ENCODE measurements at places on chromosomes 3 and 15. TPM values are rescaled to one million over a fixed set of nuclear protein-coding genes. Genes with fewer than 3 reads are reported as not detected.

GREM1 gene
- 0.09 TPM for total RNA-seq

TGM5 gene
- not detected for total RNA-seq

OR5H14 gene
- total RNA-seq, result not detected

ALS2CL gene
- total RNA-seq, result 11.4 TPM

LMOD3 gene
- 0.11 TPM for total RNA-seq

- H3K4me1 ChIP-seq, result peaks cover 16% of the 10 kb centered on the region
- DNase-seq, result no peak
- no peaks in the 10 kb centered on the region for H3K27me3 ChIP-seq
- H3K36me3 ChIP-seq, result no peaks in the 10 kb centered on the region
- no peak overlapping the region for H3K27ac ChIP-seq
Measured at GRCh38 chr3:12974334-12974733, 98.9 kb downstream of the IQSEC1 start.

- H3K4me1 ChIP-seq, result no peaks in the 10 kb centered on the region
- no peaks in the 10 kb centered on the region for H3K36me3 ChIP-seq
- no peak overlapping the region for H3K4me3 ChIP-seq
- DNase-seq, result no peak
- no peak overlapping the region for H3K27ac ChIP-seq
Measured at GRCh38 chr15:25176991-25177954, 222.5 kb downstream of the SNRPN start.

- no peak overlapping the region for H3K27ac ChIP-seq
- no peaks in the 10 kb centered on the region for H3K36me3 ChIP-seq
- DNase-seq, result no peak
- H3K4me1 ChIP-seq, result no peaks in the 10 kb centered on the region
- H3K27me3 ChIP-seq, result no peaks in the 10 kb centered on the region
Measured at GRCh38 chr3:29072611-29073010, 208.3 kb upstream of the RBMS3 start.

DNA sequence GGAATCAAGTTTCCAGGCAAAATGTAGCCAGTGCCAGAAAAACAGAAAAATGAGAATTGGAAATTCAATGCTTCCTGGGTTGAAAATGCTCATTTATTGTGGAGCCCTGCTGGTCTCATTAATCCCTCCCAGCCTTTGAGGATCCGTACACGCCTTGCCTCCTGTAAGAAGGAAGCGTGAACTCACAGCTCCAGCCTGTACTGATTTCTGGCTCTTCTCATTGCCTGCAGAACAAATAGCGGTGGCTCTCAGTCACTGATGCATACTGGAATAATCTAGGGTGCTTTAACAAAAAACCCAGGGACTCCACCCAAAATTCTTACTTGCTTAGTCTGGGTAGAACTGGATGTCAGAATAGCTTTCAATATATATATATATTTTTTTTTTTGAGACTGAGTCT is 29.3 kb upstream of the SLC24A5 start:
- H3K27ac ChIP-seq, result no peak overlapping the region
- H3K4me1 ChIP-seq, result no peaks in the 10 kb centered on the region
- DNase-seq, result no peak

- no peaks in the 10 kb centered on the region for H3K36me3 ChIP-seq
- DNase-seq, result peak; percentile 40
- no peak overlapping the region for H3K4me3 ChIP-seq
- peaks cover 20% of the 10 kb centered on the region for H3K27me3 ChIP-seq
- H3K4me1 ChIP-seq, result peaks cover 5% of the 10 kb centered on the region
- no peak overlapping the region for H3K27ac ChIP-seq
Measured at GRCh38 chr3:58633157-58633865, 33.3 kb downstream of the FAM3D start.

GRCh38 chr3:6825524-6825923 is 35.4 kb upstream of the GRM7 start:
- no peak overlapping the region for H3K27ac ChIP-seq
- H3K4me3 ChIP-seq, result no peak overlapping the region
- no peaks in the 10 kb centered on the region for H3K4me1 ChIP-seq
- no peaks in the 10 kb centered on the region for H3K36me3 ChIP-seq

GRCh38 chr15:80773792-80774352 is 5.3 kb upstream of the CEMIP start:
- H3K27ac ChIP-seq, result no peak overlapping the region
- no peaks in the 10 kb centered on the region for H3K36me3 ChIP-seq
- DNase-seq, result no peak
- H3K4me3 ChIP-seq, result no peak overlapping the region
- no peaks in the 10 kb centered on the region for H3K4me1 ChIP-seq

DNA sequence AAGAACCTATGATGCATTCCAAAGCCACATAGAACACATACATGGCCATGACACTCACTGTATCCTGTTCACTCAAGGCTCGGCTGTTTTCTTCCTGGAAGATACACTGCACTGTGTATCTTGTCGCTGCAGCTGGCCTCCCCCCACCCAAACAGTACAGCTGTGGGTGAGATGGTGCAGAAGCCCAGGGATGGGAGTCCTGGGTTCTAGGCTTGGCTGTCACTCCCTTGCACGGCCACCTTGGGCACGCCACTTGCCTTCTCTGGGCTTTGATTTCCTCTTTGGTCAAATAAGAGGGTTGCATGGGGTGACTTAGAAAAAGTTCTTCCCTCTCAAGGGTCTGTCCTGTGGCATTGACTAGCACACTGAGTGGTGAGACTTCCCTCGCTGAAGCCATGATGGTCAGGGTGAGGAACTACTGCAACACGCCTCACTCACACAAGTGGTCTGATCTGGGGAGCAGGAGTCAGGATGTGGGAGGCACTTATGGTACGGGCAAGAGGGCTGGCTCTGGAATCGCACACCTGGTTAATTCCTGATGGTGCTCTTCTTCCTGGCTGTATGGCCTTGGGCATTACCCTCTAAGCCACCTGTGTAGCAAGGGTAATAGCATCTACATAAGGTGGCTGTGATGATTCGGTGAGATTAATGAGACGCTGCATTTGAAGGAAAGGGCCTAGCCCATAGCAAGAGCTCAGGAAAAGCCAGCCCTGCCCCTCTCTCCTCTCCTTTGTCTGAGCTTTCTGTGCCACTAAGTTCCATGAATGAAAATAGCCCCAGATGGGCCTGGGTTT is 44.0 kb downstream of the ANP32A start:
- peaks cover 20% of the 10 kb centered on the region for H3K36me3 ChIP-seq
- H3K4me3 ChIP-seq, result no peak overlapping the region

DNA sequence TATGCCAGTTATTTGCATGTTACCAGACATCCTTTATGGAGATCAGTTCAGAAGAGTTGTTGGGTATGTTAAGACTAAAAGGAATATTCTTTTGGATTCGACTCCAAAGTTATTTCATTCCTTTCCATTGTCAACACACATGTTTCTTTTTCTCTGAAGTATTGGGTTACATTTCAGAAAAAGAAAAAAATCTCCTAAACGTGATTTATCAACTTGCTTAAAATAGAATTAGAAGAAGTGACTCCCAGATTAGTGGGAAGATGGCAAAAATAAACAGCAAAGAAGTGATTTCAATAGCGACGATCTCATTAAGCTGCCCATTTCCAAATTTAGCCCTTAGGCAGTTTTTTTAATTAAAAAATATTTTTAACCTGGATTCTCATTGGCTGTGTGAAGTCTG is 85.4 kb downstream of the TIGIT start:
- no peak overlapping the region for H3K4me3 ChIP-seq
- DNase-seq, result no peak
- no peaks in the 10 kb centered on the region for H3K27me3 ChIP-seq
- peaks cover 20% of the 10 kb centered on the region for H3K4me1 ChIP-seq
- H3K27ac ChIP-seq, result no peak overlapping the region
- H3K36me3 ChIP-seq, result peaks cover 6% of the 10 kb centered on the region

DNA sequence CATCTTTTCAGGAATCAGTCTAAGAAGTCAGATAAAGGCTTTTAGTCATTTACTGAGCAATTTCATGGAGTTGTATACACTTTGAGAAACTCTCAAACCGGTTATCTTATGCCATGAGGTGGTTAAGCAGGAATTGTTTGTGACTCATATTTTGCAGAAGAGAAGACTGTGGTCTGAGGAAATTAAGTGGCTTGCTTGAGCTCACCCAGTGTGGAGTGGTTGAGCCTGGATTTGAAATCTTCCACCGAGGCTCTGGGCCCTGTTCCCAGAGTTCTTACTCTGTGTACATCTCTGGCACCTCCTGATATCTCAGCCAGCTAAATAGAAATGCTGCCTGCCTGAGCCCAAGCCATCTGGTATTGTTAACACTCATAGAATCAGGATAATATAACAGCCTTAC is 37.8 kb upstream of the BCL6 start:
- H3K4me3 ChIP-seq, result no peak overlapping the region
- H3K27ac ChIP-seq, result no peak overlapping the region
- no peaks in the 10 kb centered on the region for H3K27me3 ChIP-seq
- no peaks in the 10 kb centered on the region for H3K36me3 ChIP-seq
- no peak for DNase-seq
- no peaks in the 10 kb centered on the region for H3K4me1 ChIP-seq

DNA sequence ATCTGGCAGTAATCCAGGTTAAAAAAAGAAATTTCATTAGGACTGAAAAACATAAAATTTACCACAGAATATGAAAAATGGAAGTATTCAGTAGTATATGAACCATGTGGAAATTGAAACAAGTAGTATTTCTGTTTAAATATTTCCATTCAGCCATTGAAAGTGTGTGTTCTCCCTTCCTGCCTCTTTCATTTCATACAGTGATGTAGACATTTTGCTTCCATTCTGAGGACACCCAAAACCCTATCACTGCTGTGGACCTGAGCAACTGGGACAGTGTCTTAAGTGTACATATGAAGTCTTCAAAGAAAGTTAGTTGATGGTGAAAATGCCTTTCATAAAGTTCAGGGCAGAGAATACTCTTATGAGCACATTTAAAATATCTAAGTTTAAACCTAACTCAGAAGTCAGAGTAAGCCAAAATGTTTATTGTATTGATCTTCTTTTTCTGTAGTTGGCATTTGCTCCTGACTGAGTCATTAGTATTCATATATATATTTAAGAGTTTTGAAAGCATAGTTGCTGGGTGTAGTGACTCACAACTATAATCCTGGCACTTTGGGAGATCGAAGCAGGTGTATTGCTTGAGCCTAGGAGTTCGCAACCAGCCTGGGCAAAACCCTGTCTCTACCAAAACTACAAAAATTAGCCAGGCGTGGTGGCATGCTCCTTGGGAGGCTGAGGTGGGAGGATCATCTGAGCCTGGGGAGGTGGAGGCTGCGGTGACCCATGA is 198.8 kb downstream of the KLHL25 start:
- H3K4me3 ChIP-seq, result no peak overlapping the region
- no peaks in the 10 kb centered on the region for H3K36me3 ChIP-seq
- no peak overlapping the region for H3K27ac ChIP-seq
- DNase-seq, result no peak
- H3K27me3 ChIP-seq, result no peaks in the 10 kb centered on the region

- H3K4me3 ChIP-seq, result no peak overlapping the region
- H3K36me3 ChIP-seq, result no peaks in the 10 kb centered on the region
- H3K27ac ChIP-seq, result no peak overlapping the region
- no peaks in the 10 kb centered on the region for H3K27me3 ChIP-seq
- DNase-seq, result no peak
Measured at GRCh38 chr15:88727439-88727838, 75.8 kb upstream of the ACAN start.

DNA sequence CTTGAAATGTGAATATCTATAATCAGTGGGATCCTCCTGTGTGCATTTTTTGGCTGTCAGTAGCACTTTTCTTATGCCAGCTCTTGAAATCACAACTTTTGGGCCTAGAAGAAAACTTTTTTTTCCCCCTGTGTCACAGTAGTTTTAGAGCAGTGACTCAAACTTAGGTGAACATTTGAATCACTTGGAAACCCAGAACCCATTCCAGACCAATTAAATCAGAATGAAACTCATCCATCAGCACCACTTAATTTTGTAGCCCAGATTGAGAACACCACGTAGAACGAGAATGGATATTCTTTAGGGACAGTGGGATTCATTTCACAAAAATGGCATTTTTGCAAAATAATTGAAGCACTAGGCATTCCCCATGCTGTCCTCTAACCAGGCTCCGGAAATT is 224.8 kb upstream of the NANOGP8 start:
- H3K4me3 ChIP-seq, result no peak overlapping the region
- H3K4me1 ChIP-seq, result peaks cover 31% of the 10 kb centered on the region
- no peaks in the 10 kb centered on the region for H3K27me3 ChIP-seq
- DNase-seq, result no peak
- no peak overlapping the region for H3K27ac ChIP-seq

- no peak for DNase-seq
- no peak overlapping the region for H3K4me3 ChIP-seq
- H3K4me1 ChIP-seq, result no peaks in the 10 kb centered on the region
- no peak overlapping the region for H3K27ac ChIP-seq
- peaks cover 9% of the 10 kb centered on the region for H3K27me3 ChIP-seq
Measured at GRCh38 chr15:74730619-74731316, 5.4 kb upstream of the CYP1A1 start.

DNA sequence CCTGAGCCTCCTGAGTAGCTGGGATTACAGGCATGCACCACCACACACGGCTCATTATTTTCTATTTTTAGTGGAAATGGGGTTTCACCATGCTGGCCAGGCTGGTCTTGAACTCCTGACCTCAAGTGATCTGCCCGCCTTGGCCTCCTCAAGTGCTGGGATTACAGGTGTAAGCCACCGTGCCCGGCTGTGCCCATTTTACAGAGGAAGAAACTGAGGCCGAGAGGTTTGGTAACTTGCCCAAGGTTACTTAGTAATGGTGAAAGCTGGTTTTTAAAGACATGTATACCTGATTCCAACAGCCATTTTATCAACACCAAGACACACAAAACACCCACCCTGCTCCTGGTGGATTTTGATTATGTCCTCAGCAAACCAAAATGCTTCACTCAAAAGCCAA is 128.7 kb downstream of the SNRK start:
- H3K4me3 ChIP-seq, result no peak overlapping the region
- no peaks in the 10 kb centered on the region for H3K36me3 ChIP-seq
- no peak for DNase-seq
- H3K4me1 ChIP-seq, result no peaks in the 10 kb centered on the region
- no peak overlapping the region for H3K27ac ChIP-seq

DNA sequence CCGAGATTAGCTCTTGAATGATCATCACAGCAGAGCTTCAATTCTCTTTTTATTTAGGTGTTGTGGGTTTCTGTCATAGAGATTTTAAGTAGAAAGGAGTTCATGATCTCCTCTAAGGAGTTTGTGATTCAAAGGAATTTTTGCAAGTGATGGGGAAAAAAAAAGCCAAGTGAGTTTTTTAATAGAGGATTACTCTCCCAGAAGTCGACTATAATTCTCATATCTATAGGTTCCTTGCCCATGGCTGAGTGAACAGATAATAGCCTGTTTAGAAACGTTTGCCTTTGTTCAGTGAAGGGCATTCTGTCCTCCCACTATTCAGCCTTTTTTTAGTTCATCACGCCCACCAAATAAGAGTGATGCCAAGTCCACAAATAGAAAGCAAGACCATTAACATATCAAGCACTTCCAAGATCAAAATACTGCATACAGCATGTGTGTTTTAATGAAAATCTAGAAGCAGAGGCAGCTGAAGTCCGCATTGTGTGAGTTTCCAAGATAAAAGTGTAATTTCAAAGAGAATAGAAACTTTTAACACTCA is 398.4 kb upstream of the CNTN3 start:
- no peak overlapping the region for H3K4me3 ChIP-seq
- peaks cover 4% of the 10 kb centered on the region for H3K27me3 ChIP-seq
- H3K4me1 ChIP-seq, result no peaks in the 10 kb centered on the region
- no peak for DNase-seq
